ENCODE measurements at places on chromosomes 3 and 15. TPM values are rescaled to one million over a fixed set of nuclear protein-coding genes. Genes with fewer than 3 reads are reported as not detected.

Gene SLC28A2
- 1.5 TPM for total RNA-seq

Gene TF
- 30.2 TPM for total RNA-seq

Gene FGF12
- 2.4 TPM for total RNA-seq

Gene TMCC1
- total RNA-seq, result 33.8 TPM

Gene ISLR2
- 0.31 TPM for total RNA-seq

Gene ADAMTS7
- total RNA-seq, result 13.1 TPM

Gene SPTBN5
- 1.6 TPM for total RNA-seq

Gene SLC7A14
- total RNA-seq, result 0.03 TPM

Gene ATP10A
- total RNA-seq, result 33.7 TPM

Gene CDCP1
- 1.6 TPM for total RNA-seq

Gene CCDC54
- not detected for total RNA-seq

Gene ITGA11
- total RNA-seq, result 1.8 TPM

Gene CEP19
- total RNA-seq, result 4.3 TPM

Gene IL1RAP
- 28.6 TPM for total RNA-seq

Gene FEZF2
- total RNA-seq, result not detected

Gene CRABP1
- 1.1 TPM for total RNA-seq

Gene CLDN16
- total RNA-seq, result 2.0 TPM

Gene NR2E3
- 0.26 TPM for total RNA-seq

Gene GOLGA8F
- not detected for total RNA-seq

Gene MUC4
- 56.0 TPM for total RNA-seq

Gene RBMS3
- 117 TPM for total RNA-seq

Gene FBLN2
- total RNA-seq, result 43.4 TPM

Gene BFSP2
- not detected for total RNA-seq

Gene CPEB1
- total RNA-seq, result 3.8 TPM

Gene IFT122
- 49.1 TPM for total RNA-seq

Gene RBP2
- total RNA-seq, result not detected

Gene PLSCR2
- total RNA-seq, result not detected

Gene SLITRK3
- total RNA-seq, result 0.68 TPM

Gene CPLX3
- not detected for total RNA-seq

Gene CILP
- 0.89 TPM for total RNA-seq

Gene SIDT1
- total RNA-seq, result 16.3 TPM

Gene PPARG
- total RNA-seq, result 41.4 TPM

Gene GLDN
- total RNA-seq, result 0.82 TPM

Gene GOLGA6L25
- total RNA-seq, result not detected

Gene ANXA2
- 1,294 TPM for total RNA-seq

Gene EBLN2
- total RNA-seq, result 3.8 TPM

Gene CELF6
- total RNA-seq, result 2.1 TPM

Gene GFM1
- total RNA-seq, result 66.1 TPM

Gene GOLGB1
- 92.8 TPM for total RNA-seq

Gene IQCF5
- total RNA-seq, result not detected

Gene RFC4
- total RNA-seq, result 16.9 TPM

Gene PSTPIP1
- 27.8 TPM for total RNA-seq

Gene C2CD4B
- 7.2 TPM for total RNA-seq

Gene DMXL2
- total RNA-seq, result 105 TPM

Gene XCR1
- 0.18 TPM for total RNA-seq

Gene ITPKA
- 1.9 TPM for total RNA-seq

Gene USP19
- 63.1 TPM for total RNA-seq

Gene GPR87
- 1.5 TPM for total RNA-seq

Gene MUSTN1
- total RNA-seq, result 3.3 TPM

Gene MOBP
- 0.18 TPM for total RNA-seq

Gene ZNF385D
- total RNA-seq, result 3.1 TPM

Gene RETNLB
- total RNA-seq, result not detected

Gene UROC1
- total RNA-seq, result 0.09 TPM

Gene ACKR4
- 2.0 TPM for total RNA-seq

Gene ROPN1
- total RNA-seq, result not detected

Gene GNAT1
- not detected for total RNA-seq

Gene RPP25
- total RNA-seq, result 15.2 TPM

Gene MELTF
- total RNA-seq, result 2.6 TPM

Gene ZNF662
- 8.7 TPM for total RNA-seq
